Posterior cingulate gyrus (tissue), 11 donors: ENCODE measurements at places on chromosomes 4 and X.

GRCh38 chr4:7970361-7970946, 30.8 kb upstream of the AFAP1 start:
- DNase-seq: no peak

DNA sequence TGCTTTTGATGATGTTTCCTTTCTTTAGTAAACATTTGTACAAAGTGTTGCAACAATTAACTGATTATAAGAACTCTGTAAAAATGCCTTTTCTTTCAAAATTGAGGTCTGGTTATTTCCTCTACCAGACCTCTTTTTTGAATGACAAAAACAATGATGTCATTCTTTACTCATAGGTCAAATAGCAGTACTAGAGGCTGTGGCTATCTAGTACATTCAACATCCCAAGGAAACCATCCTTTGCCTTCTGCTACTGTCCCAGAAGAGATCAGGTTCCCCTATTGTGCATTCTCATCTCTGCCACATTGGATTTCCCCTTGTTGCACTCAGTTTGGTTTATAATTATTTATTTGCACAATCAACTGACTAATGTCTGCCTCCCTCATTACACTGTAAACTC, 19.1 kb upstream of the MAD2L1 start:
- DNase-seq: no peak

- DNase-seq: no peak
These were observed 66.1 kb downstream of the DCHS2 start for GRCh38 chr4:154425514-154425913.

DNA sequence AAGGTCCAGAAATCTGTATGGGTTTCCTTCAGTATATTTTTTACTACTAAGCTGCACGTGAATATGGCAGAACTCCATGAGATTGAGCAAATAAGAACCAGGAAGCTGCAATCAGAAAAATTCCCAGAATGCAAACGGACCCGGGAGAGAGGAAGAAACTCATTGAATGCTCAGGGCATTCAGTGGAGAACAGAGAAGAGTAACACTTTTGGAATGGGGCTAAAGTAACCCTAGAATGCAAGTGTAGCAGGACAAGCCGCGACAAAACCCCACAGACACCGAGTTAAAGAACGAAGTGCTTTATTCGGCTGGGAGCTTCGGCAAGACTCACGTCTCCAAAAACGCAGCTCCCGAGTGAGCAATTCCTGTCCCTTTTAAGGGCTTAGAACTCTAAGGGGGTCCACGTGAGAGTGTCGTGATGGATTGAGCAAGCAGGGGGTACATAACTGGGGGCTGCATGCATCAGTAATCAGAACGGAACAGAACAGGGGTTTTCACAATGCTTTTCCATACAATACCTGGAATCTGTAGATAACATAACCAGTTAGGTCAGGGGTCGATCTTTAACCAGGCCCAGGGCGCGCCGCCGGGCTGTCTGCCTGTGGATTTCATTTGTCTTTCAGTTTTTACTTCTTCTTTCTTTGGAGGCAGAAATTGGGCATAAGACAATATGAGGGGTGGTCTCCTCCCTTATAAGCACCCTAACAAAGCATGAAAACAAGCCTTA, 56.4 kb downstream of the RAB28 start:
- no peak for DNase-seq

- DNase-seq: no peak
These were observed 116.3 kb downstream of the STOX2 start for GRCh38 chr4:184021389-184021788.

DNA sequence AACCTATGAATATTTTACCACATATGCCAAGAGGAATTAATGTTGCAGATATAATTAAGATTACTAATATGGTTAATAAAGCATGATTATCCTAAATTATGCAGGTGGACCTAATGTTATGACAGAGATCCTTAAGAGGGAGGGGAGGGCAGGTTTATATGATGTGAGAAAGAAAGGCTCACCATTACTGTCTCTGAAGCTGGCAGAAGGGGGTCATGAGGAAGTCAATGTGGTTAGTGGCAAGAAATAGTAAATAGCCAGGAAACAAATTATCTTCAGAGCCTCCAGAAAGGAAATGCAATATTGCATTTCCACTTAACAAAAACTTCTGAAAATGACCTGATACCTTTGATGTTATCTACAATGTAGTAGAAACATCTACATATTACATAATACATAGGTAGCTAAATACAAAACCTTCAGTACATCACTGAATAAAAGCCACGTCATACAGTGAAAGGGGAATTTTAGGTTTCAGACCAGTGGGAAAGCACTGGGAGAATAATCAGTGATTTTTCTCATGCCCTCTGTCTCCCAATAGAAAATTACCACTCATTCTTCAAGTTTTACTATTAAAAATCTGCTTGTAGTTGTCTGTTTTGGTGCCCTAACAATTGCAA, 609.2 kb downstream of the SPOCK3 start:
- DNase-seq: no peak

- DNase-seq: no peak
These were observed 1.2 kb downstream of the BBS12 start for GRCh38 chr4:122733787-122734120.
